ENCODE measurements at places on chromosomes 13 and 19.
A peak's percentile ranks its signal among the peaks of the same experiment; 100 is the strongest.

GRCh38 chr19:2063824-2064223 is 12.8 kb upstream of the MKNK2 start:
- DNase-seq = no peak

DNA sequence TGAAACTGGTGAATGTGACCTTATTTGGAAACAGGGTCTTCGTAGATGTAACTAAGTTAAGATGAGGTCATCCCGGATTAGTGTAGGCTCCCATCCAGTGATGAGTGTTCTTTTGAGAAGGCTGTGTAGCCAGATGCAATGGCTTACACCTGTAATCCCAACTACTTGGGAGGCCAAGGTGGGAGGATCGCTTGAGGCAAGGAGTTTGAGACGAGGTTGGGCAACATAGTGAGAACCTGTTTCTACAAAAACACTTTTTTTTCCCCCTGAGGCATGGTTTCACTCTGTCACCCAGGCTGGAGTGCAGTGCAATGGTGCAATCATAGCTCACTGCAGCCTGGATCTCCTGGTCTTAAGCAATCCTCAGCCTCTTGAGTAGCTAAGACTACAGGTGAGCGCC is 36.4 kb downstream of the FBN3 start:
- DNase-seq = peak; percentile 14

DNA sequence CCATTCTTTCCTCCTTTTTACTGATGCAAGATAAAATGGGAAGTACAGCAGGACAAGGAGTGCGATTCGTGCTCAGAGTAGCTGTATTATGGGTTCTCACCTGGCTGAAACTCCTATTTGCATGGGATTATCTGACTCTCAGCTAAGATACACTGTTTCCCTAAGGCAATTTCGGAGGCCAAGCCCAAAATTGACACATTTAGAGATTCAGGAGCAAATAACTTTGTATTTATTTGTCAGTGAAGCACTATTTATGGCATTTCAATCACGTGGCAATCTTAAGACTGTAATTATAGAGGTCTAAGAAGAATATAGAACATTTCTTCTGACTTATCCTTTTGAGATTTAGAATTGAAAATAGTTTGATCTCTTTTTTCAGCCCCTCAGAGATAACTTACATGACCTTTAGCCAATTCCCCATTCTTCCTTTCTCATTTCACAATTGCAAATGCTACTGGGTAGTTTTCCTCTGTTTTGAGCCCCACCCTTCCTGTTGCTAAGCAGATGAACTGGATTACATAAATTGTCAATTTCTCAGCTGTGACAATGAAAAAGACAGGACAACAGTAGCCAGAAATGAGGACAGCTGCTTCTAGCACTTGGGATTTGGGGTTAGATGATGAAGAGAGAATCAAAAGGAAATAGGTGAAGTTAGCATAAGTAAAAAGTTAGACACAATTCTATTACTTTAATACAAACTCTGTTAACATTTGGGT is 122.7 kb upstream of the FRY start:
- DNase-seq = no peak

DNA sequence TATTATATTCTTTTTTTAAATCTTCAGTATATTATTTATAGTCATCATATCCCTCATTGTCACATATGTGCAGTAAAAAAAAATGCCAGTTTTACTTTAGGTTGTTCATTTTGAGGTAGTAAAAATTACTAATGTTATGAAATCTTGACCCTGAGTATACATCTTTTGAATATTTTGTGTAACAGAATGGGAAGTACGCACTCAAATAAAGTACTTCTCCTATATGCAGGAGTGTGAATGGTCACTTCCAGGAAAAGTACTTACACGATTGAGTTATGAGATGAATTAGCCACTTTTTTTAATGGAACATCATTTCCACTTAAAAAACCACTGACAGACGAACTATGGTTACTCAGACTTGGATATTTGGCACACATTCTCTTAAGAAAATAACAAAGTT is 58.5 kb downstream of the C13orf42 start:
- DNase-seq = no peak

DNA sequence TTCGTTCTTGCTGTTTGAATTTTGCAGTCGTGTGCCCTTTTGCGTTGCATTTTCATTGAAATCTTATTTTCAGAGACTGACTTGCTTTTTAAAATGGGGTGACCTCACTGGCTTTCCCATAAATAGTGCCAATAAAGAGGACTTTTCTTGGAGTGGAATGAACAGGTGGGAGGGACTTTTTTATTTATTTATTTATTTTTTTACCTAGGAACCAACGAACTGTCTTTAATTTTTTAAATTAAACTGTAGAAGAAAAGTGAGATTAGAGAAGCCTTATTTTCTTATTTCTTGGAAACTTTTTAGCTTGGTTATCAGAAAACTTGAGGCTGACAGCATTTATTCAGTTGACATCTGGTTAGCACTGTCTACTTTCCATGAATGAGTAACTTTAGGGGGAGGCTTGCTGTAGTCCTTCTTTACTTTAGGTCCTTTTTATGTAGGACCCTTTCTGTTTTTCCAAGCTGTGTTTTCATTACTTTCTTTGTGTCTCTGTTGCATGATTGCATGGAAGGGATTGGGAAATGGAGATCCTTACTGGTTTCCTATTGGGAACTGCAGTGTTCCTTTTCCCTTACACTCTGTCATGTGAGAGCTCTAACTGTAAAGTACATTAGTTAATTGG is 1.7 kb downstream of the SLAIN1 start:
- DNase-seq = no peak

DNA sequence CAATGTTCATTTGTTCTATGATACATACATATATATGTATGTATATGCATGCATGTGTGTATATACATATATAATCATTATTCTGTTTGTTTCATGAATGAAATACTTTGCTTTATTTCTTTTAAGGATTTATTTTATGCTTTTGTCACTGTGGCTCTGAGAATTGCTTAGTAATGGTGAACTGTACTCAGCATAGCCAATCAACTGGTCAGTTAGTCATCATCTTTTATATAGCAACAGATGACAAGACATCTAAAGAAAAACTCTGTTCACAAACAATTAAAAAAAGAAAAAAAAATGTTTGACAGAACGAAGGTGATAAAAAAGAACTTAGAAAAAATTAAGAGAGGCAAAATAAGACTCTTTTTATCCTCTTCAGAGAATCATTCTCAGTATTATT is 1440.3 kb downstream of the PCDH9 start:
- no peak for DNase-seq

GRCh38 chr19:15453091-15453578 is 3.4 kb upstream of the WIZ start:
- DNase-seq = no peak

Measured in umbilical cord (tissue), 2 donors.